NCI-H2107 (cell line): ENCODE measurements at places on chromosomes 1 and 21.

DNA sequence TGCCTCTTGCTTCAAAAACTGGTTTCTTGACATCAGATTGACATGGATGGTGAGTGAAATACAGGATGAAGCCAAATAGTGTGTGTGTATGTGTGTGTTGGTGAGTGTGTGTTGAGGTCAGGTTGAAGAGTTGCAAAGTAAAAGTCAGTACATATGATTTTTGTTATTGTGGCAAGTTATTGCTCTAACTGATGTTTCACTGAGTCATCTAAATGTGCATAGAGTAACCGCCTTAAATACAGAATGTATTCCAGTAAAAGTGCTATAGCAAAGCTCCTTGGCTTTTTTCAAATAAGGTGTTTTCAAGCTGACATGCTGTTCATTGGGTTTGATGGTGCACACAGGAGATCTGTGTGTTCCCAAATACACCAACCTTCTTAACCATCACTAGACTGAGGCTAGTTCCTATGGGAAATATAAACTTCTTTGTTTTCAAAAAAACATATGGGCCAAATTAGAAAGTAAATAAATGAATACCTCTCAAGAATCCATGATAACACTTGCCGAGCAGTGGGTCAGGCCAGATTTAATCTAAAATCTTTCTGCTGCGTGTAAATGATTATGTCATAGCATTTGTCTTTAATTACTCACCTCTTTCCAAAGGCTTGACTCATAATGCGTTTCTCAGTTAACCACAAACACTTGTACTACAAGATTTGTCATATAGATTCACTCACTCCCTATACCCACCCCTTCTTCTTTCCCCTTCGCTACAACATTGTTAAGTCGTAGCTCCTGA lies 151.1 kb downstream of the LYPLAL1 start:
- DNase-seq: no peak

DNA sequence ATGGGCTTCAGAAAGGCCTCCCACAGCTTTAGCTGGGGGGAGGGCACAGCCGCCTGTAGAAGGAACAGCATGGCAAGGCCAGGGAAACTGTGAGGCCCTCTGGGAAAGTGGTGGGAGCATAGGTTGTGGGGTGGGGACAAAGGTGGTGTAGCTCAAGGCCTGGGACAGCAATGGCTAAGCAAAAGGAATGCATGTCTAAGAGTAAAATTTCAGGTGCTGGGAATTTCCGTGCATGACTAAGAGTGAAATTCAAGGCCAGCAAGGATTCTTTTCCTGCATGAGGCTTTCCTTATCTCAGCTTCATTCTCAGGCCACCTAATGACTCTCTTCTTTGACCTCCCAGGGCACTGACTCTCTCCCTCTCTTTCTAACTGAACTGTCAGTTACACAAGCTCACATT lies 86.5 kb upstream of the WNT4 start:
- no peak for DNase-seq

DNA sequence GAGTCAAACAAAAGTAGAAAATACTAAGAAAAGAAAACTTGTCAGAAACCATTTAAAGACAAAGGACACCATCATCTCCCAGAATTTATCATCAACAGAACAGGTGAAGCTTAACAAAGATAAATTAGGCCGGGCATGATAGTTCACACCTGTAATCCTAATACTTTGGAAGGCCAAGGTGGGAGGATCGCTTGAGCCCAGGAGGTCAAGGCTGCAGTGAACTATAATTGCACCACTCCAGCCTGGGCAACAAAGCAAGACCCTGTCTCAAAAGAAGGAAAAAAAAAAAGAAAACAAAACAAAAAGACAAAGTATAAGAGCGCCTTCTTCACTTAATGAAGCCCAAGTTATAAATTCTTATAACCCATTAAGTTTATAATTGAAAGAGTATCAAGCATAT lies 25.6 kb downstream of the RERE start:
- no peak for DNase-seq

GRCh38 chr21:30963502-30963901 lies 74.8 kb downstream of the KRTAP19-8 start:
- no peak for DNase-seq

- no peak for DNase-seq
Observed at GRCh38 chr21:35428489-35428888, 379.4 kb upstream of the RUNX1 start.

DNA sequence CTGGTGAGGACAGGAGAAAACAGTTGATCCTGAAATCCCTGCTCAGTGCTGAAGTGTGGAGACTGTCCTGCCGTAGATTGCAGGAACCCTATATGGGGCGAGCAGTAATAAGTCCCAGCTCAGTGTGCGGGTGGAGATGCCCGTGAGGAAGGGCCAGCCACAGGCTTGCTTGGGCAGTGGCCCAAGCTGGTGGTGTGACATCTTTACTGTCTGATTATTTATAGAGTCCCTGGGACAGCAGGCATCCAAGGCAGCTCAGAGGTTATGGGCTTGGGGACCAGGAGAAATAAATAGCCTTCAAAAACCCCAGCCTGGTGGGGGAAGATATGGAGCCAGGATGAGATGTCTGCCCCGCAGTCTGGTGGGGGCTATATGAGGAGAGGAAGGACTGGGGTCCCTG lies 170.7 kb upstream of the POU3F1 start:
- no peak for DNase-seq

- no peak for DNase-seq
Observed at GRCh38 chr1:178531887-178532286, 19.0 kb downstream of the TEX35 start.

DNA sequence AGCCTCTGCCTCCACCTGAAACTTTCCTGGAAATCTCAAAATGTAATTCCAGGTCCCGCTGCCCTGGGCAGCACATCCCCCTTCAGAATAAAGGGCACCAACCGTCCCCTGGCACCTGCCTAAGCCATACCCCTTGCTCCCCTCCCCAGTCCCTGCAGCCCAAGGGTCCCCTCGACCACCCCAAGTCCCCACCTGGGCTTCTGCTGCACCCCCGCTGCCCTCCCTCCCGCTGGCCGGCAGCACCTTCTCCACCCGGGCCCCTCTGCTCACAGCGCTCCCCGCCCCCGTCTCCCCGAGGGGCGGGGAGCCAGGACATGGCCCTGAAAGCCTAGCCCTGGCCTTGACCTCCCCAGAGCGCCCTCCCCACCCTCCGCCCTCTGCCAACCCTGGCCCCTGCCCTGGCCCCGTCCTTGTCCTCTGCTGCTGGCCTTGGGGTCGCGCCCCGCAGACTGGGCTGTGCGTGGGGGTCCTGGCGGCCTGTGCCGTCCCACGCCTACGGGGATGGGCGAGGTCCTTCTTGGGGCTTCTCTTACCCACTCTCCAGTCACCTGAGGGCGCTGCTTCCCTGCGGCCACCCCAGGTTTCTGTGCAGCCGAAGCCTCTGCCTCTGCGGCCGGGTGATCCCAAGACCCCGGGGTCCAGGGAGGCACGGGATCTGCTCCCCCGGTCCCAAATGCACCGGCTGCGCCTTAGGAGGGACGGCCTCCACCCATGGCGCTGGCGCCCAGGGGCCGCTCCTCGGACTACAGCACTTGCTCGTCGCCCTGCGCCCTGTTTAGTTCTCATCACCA lies 41.7 kb downstream of the WDR4 start:
- no peak for DNase-seq

GRCh38 chr1:199834711-199835110 lies 192.8 kb upstream of the NR5A2 start:
- DNase-seq: no peak

- DNase-seq: no peak
Observed at GRCh38 chr1:95278173-95279006, 44.4 kb downstream of the RWDD3 start.

- DNase-seq: no peak
Observed at GRCh38 chr1:197967066-197967465, 49.9 kb downstream of the LHX9 start.

- no peak for DNase-seq
Observed at GRCh38 chr1:74548961-74549750, 36.7 kb upstream of the LRRC53 start.

DNA sequence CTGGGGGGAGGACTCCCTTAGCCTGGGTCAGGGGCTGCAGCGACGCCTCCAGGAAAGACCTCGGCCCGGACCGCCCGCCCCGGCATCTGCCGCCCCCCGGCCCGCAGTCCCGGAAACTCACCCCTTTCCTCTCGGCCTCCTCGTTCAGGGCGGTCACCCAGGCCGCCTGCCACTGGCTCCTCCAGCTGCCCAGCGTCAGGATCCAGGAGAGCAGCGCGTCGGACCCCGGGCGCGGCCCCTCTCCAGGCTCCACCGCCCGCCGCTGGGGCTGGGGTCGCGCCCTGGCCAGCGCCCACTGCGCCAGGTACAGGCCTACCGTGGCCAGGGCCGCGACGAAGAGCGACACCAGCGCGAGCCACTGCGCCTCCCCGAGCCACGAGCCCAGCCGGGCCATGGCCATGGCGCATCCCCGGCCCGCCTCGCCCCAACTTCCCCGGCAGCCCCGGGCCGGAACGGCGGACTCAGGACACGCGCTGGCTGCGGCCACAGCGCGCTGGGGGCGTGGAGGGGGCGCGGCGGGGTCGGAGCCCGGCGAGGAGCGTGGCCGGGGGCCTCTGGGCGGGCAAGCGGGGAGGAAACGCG lies 478 bp downstream of the C2CD2 start:
- DNase-seq: no peak

- no peak for DNase-seq
Observed at GRCh38 chr1:8661185-8662110, 156.0 kb downstream of the RERE start.

DNA sequence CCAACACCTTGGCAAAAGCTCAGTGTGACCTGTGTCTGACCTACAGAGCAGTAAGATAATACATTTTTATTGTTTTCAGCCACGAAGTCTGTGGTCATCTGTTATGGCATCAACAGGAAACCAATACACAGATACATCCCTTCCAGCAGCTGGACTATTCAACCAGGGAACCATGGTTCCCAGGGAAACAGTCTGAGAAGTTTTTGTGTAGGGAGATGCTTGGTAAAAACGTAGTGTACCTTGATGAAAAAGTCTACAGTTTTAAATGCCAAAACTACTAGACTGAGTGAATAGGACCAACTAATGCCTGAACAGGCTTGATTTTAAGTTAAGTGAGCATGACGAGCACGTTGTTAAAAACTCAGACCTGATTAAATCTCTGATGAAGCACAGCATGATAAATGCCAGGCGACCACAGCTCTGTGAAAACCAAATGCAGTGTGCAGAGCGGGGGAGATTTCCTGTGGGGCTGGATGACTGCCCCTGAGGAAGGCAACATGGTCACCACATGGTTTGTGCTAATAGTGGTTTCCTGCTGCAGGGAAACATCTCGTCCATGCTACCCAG lies 228.9 kb downstream of the TNR start:
- no peak for DNase-seq

DNA sequence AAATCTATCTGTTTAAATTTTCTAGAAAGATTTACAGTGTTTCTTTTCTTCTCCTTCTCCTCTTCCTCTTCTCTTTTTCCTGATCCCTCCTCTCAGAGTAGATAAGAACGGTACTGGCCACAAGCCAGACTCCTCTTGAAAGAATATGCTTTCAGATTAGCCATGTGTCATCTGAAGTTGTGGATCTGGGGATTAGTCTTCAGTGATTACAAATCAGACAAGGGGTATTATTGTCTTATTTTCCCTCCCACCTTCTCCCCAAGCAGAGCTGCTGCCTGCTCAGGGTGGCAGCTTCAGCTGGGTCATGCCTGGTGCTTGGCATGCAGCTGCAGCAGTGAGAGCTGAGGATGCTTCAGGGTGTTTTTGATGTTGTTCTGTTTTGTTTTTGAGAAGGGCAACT lies 42.7 kb downstream of the SGIP1 start:
- no peak for DNase-seq

- no peak for DNase-seq
Observed at GRCh38 chr21:34004013-34004938, 69.1 kb upstream of the MRPS6 start.

DNA sequence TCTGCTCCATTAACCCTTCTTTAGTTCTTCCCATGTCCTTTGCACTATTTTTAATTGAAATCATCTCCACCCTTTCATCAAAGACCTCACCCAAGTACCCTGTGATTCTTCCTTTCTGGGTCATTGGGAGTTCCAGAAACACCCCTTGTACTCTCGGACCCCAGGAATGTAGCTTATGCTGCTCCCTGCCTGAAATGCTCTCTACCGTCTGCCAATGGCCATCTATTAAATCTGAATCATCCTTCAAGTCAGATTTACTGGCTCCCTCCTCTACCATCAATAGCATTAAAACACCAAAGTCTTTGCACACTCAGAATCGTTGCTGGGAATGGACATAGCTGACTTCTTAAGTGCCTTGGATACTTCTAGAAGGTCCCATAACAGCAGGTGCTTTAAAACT lies 73.2 kb upstream of the GADD45A start:
- no peak for DNase-seq

DNA sequence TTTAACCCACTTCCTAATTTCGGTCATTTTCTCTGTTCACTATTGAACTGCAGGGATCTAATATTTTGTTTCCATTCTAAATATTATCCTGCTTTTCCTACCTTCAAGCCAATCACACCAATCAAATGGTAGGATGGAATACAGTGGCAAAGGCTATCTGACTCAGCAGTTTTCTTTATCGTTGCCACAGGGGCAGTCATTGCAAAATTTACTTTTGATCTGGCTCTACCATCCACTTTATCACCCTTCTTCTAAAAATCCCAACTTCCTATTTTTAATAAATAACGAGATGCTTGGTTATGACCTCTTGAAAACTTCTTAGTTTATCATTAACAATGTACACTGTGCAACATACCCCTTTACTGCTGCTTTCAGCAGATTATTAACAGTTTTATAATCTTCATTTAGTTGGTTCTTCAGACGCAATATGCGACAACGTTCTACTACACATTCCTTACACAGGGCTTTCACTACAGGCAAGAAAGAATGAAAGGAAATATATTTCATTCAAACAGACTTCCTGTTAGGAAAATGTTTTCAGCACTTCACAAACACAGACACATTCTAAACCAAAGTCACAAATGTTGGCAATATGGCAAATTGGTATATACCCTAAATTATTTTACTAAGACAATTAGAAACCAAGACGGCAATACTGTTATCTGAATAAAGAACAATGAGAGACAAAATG lies 52.3 kb upstream of the RAP1GAP start:
- no peak for DNase-seq

DNA sequence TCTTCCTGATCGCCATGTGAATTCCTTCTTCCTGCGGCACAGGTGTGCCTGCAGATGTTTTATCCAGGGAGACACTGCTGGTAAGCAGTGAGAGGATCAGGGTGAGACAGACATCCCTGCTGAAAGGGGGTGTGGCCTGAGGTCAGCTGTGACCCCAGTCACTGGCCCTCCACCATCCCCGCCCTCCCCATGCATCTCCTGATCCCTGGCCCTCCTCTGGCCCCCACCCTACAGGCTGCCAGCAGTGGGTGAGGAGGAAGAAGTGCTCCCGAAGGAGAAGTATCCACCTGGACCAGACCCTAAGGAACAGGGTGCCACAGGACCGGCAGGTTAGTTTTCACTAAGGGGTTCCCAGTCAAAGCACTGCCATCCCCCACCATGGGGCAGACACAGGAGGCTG lies 85.3 kb downstream of the GLIS1 start:
- DNase-seq: no peak

- no peak for DNase-seq
Observed at GRCh38 chr1:50097791-50098190, 10.9 kb upstream of the ELAVL4 start.

GRCh38 chr1:167623951-167624350 lies 6.1 kb upstream of the RCSD1 start:
- DNase-seq: no peak

- no peak for DNase-seq
Observed at GRCh38 chr1:229786974-229787610, 161.0 kb downstream of the URB2 start.

GRCh38 chr1:38760562-38760961 lies 99.0 kb downstream of the RRAGC start:
- no peak for DNase-seq

- DNase-seq: no peak
Observed at GRCh38 chr1:228066416-228066815, 16.1 kb upstream of the ARF1 start.

GRCh38 chr21:45404730-45405270 lies at the start of gene COL18A1:
COL18A1 (plus strand) TSS chr21:45405165; CDS start chr21:45405231, 66 bp downstream.
- no peak for DNase-seq
